ENCODE measurements at places on chromosomes 5 and 9. TPM values are rescaled to one million over a fixed set of nuclear protein-coding genes. Genes with fewer than 3 reads are reported as not detected.

GRCh38 chr5:174045470-174046025 lies at the start of gene NSG2:
Gene NSG2 (plus strand): TSS chr5:174045706. CDS start chr5:174046756, 1,050 bp downstream.
- peak; percentile 55 for DNase-seq

Gene SLC46A2
- total RNA-seq, result not detected

Gene CTNNA1
- total RNA-seq, result 420 TPM

- no peak for DNase-seq
Observed at GRCh38 chr9:89891591-89892304, 286.9 kb downstream of the GADD45G start.

GRCh38 chr9:96126321-96126881 lies 175.6 kb downstream of the HSD17B3 start:
- no peak for DNase-seq

Gene NR2F1-AS1
- 9.5 TPM for total RNA-seq

- DNase-seq, result peak; percentile 100
Observed at GRCh38 chr5:124661317-124662141, 84.9 kb downstream of the ZNF608 start.

Gene SLCO6A1
- total RNA-seq, result not detected

All from kidney epithelial cell (primary cell).